ENCODE measurements at places on chromosomes 2 and 18.

DNA sequence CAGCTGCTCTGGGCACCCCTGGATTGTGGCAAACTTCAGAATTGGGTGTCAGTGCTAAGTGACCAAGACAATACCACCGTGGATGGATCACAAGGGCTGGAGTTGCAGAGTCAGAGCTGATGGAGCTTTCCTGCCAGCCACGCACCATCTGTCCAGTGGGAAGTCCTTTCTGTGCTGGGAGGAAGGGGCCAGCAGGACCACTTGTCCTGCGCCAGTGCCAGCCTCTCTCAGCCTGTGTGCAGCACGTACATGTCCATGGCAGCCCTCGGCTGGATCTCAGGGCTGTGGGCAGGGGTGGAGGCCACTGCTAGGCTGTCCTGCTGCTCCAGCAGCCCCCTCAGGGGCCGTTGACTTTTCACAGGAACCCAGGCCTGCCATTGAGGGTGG, 33.3 kb downstream of the RAB31 start:
- DNase-seq, result no peak

DNA sequence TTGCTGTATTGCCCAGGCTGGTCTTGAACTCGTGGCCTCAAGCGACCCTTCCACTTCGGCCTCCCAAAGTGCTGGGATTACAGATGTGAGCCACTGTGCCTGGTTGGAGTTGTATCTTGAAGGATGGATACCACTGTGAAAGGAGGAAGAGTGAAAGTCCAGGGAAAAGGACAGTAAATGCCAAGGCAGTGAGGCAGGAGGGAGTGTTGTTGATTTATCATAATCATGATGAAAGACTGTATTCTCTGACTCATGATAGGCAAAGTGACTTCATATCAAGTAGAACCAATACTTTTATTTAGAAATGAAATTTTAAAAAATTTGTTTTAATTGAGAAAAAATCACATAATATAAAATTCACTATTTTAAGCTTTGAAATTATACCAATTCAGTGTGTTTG, 162.3 kb downstream of the ARHGAP28 start:
- no peak for DNase-seq

- no peak for DNase-seq
Measured at GRCh38 chr2:181058378-181059269, 78.2 kb downstream of the UBE2E3 start.

- DNase-seq, result no peak
Measured at GRCh38 chr18:63505566-63506335, 29.0 kb downstream of the SERPINB5 start.
